ENCODE measurements at places on chromosomes 12 and 14.

GRCh38 chr14:39107591-39107996 lies 4.6 kb upstream of the SEC23A start:
- DNase-seq = no peak

- DNase-seq = no peak
Observed at GRCh38 chr12:91819132-91819447, 326.6 kb downstream of the BTG1 start.

GRCh38 chr14:96098309-96098998 lies 59.3 kb downstream of the C14orf132 start:
- DNase-seq = peak; percentile 69

DNA sequence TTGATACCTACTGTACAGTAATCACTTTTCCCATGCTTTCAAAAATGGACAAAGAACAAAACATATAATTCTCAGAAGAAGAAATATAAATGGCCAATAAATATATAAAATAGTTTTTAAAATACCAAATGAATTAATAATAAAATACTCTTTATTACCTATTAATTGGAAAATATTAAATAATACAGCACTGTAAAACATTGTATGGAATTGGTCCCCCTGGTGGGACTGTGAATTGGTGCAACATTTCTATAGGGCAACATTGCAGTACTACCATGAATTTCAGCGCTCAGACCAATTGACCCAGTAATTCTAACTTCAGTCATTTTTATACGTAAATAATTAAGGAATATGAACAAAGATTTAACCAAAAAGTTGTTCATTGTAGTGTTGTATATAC lies 162.6 kb downstream of the PELI2 start:
- no peak for DNase-seq

- DNase-seq = no peak
Observed at GRCh38 chr12:68865399-68866164, 57.6 kb downstream of the MDM2 start.

GRCh38 chr14:71384007-71384845 lies 477.0 kb downstream of the PCNX1 start:
- DNase-seq = no peak

- DNase-seq = no peak
Observed at GRCh38 chr12:115451780-115452736, 768.1 kb upstream of the TBX3 start.

DNA sequence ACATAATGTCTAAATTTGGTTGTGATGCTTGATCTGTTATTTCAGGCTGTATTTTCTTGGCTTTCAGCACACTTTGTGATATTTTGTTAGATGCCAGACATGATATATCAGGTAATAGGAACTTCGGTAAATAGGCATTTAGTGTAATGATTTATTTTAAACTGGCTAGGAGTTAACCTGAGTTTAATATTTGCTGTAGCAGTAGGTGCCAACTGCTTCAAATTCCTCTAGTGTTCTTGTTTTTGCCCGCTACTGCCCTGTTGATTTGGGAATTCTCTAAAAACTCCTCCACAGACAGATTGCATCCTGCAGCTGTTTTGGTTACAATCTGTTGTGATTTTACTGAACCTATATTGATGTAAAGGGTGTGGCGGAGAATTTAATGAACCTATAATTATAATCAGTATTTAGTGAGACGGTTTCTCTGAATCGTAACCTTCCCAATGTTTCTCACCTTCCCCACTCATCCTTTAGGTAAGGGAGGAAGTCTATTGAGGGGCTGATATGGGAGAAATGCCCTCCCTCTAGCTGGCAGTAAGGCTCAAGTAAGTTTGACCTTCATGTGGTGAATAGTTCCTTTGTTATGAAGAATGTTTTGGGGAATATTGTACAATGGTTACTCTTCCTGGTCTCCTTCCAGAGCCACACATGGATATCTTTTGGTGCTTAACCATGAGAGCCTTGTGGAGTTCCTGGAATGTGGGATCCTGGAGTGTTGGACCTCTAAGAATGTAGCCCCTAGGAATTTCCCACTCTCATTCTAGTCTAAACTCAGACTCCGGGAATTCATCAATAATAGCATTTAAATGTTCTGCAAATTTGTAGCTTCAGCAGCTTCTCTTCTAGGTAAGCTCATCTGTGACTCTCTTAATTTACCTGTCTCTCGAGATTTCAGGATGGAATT lies 634.1 kb downstream of the FSCB start:
- no peak for DNase-seq

DNA sequence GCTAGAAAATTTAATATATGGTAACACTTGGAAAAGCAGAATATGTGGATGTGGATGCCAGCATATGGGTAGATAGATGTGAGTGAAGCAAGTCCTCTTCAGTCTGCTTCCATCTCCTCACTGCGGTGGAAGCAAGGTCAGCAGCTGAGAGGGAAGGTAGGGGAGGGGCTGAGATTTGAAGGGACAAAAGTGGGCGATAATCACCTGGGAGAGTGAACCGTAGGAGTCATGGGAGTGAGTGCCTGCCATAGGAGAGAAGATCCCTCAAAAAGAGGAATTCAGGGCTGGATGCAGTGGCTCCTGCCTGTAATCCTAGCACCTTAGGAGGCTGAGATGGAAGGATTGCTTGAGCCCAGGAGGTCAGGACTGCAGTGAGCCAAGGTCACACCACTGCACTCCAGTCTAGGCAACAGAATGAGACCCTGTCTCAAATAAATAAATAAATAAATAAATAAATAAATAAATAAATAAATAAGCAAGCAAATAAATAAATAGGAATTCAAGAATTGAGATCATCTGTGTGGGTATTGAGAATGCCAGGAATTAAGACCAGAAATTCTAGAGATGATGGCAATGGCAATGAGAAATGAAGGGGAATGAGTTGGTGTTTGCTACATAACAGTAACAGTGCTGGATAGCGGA lies 123.4 kb downstream of the BICD1 start:
- DNase-seq = no peak

GRCh38 chr14:53328841-53329240 lies 175.7 kb upstream of the DDHD1 start:
- DNase-seq = no peak

DNA sequence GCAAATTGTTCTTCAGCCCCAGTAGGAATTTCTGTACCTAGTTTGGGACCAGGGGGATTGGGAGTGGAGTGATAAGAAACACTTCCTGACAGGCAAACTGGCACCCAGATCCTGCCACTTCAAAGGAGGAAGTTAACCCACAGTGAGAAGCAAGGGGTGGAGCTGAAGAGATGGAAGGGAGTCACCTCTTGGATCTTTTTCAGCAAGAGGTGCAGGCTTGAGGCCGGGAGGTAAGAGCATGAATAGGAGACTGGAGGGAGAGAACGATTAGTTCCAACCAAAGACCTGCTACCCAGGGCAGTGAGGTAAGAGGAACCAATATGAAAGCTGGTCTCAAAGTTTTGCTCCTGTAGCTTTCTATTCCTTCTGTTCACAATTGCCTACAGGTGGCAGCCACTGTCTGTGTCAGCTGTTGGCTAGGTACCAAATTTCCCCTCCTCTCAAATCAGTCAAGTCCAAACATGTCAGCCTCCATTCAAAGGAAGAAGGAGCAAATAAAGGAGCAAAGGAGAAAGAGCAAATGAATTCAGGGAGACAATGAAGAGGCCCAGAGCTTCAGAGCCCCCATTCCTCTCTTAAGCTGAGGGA lies 14.9 kb upstream of the TAC3 start:
- no peak for DNase-seq

DNA sequence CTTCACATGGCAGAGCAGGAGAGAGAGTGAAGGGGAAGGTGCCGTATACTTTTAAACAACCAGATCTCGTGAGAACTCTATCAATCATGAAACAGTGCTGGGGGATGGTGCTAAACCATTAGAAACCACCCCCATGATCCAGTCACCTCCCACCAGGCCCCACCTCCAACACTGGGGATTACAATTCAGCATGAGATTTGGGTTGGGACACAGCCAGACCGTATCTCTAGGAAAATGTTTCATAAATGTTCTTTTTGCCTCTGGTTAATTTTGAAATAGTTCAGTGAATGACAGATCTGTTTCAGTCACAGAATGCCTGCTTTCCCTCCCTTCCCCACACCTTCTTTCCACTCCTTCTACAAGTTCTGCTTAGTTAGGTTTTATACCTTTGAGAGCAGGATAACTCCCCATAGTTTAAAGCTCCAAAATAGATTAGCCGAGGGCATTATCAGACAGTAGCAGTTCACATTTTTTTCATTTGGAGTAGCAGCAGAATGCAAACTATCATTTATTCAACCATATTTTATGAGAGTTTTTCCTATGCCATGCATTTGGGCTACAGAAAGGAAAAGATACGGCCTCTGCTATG lies 27.1 kb downstream of the PELI2 start:
- no peak for DNase-seq

DNA sequence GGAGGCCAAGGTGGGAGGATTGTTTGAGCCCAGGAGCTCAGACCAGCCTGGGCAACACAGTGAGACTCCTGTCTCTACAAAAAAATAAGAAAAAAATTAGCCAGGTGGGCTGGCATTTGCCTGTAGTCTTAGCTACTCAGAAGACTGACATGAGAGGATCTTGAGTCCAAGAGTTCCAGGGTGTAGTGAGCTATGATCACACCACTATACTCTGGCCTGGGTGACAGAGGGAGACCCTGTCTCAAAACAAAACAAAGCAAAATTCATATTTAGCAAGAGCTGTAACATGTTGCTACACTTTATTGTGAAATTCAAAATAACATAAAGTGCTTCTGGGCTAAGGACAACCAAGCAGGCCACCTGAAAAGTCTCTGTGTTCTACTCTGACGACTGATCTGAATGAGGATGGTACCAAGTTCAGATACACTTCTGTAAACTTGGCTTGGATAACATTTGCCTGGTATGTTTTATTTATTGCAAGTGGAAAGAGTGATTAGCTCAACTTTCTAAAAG lies 11.6 kb upstream of the STRN3 start:
- DNase-seq = no peak

DNA sequence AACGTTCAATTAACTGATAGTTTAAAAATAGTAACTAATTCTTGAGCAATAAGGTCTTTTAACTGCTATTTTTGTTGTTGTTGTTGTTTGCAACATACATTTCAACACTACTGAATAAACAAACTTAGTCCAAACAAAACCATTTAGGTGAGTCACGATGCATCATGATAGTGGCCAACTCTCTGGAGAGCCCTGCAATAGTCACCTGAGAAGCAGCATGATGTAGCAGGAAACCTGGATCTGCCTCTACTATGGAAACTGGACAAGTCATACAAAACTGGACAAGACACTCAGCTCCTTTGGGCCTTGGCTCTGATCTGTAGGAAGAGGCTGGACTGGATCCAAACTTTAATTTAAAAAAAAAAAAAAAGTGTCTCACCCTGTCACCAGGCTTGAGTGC lies 117.3 kb downstream of the MED13L start:
- DNase-seq = no peak

GRCh38 chr12:25843976-25844375 lies 114.5 kb upstream of the RASSF8 start:
- no peak for DNase-seq

DNA sequence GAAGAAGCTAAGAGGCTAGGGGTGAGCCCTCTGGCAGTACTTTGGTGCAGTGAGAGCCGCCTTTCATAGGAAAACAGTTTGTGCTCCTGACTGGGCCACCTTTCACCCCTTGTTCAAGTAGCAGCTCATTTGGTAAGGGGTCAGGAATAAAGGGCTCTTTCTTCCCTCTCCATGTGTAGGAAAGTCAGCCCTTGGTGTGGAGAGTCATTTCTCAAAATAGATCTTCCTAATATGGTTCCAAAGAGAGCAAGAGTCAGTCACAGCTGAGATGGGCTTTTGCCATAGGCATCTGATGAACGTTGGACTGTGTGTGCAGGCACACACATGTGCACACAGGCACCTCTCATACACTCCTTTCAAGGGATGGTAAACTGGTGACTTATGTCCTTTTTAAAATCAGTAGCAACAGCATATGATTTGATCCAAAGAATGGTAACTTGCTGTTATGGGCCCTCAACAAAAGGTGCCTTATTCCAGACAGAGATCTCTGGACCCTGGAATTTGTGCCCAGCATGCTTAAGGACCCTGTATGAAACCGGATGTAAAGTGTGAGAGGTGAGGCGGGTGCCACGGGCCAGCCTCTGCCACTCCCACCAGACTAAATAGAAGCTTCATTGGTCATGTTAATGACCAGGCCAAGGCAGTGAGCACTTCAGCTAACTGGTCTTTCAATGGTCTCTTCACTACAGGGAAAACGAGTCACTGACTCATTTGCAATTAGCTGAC lies 16.7 kb upstream of the RIC8B start:
- DNase-seq = no peak

DNA sequence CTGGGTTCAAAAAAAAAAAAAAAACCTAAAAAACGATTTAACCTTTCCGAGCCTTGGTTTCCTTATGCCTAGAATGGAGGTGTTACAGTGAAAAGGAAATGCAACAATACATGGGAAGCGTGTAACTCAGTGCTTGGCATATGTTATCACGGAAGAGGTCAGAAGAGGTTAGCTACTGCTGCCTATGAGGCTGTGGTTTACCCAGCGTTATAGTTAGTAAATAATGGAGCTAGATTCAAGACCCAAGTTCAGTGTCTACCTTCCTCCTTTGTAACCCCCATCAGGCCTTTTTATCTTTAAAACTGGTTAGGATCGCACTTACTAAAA lies 839 bp downstream of the IFT43 start:
- DNase-seq = no peak

DNA sequence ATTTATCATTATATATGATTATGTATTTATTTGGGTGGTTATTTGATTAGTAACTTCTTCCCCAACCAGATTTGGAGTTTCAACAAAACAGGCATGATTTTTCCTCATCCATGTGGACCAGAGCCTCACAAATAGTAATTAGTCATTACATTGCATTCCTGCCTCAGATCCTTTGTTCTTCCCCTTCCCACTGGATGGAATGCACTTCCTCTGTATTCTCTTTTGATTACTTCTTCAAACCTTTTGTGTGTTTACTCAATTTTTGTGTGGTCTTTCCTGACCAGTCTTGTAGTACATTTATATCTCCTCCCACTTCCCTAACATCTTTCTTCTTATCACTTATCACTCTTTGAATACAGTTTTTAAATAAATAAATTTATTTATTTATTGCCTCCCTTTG lies 15.5 kb downstream of the SYT1 start:
- no peak for DNase-seq

- DNase-seq = no peak
Observed at GRCh38 chr12:47126246-47126645, 46.5 kb upstream of the AMIGO2 start.

GRCh38 chr12:52945389-52946232 lies 3.3 kb upstream of the KRT18 start:
- DNase-seq = no peak

DNA sequence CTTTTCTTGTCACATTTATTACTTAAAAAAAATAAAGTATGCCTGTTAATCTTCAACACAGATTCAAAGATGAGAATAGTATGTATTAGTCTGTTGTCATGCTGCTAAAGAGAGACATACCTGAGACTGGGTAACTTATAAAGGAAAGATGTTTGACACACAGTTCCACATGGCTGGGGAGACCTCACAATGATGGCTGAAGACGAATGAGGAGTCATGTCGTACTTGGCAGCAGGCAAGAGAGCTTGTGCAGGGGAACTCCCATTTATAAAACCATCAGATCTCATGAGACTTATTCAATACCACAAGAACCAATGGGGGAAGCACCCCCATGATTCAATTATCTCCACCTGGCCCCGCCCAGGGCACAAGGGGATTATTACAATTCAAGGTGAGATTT lies 335.9 kb upstream of the GARIN2 start:
- DNase-seq = no peak

GRCh38 chr14:102248121-102248520 lies 56.8 kb downstream of the MOK start:
- no peak for DNase-seq
